NCI-H748 treated with DMSO at 0.1 percent for 48 hours (cell line): ENCODE measurements at places on chromosomes 13 and 19.

DNA sequence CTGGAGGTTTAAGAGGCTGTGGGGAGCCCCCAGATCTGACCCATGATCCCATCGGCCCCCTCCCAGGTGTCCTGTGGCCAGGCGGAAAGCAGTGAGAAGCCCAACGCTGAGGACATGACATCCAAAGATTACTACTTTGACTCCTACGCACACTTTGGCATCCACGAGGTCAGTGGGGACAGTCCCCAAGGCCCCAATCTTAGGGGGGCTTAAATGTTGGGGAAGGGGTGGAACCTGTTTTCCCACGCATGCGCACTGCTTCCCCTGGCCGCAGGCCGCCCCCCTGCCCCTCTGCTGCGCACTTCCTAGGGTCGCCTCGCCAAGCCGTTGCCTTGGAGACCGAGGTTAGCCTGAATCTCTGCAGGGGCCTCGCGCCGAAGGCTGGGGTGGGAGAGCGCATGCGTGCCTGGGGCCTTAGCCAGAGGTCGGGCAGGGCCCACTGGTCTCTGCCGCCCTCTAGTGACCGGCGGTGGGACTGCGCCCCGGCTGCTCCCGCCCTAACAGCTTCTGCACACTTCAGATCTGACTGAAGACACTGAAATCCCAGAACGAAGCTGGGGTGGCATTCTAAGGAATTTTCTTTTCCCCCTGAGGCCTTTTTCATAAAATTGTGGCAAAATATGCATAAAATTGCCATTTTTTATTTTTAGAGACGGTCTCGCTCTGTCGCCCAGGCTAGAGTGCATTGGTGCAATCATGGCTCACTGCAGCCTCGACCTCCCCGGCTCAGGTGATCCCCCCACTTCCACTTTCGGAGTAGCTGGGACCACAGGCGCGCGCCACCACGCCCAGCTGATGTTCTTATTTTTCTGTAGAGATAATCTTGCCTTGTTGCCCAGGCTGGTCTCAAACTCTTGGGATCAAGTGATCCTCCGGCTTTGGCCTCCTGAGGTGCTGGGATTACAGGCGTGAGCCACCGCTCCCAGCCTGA, 3.6 kb downstream of the PRMT1 start:
- peak; percentile 91 for DNase-seq

- DNase-seq, result no peak
Measured at GRCh38 chr19:42113641-42114348, 18.5 kb downstream of the POU2F2 start.

GRCh38 chr19:28314756-28315155, 898.2 kb downstream of the UQCRFS1 start:
- DNase-seq, result no peak

DNA sequence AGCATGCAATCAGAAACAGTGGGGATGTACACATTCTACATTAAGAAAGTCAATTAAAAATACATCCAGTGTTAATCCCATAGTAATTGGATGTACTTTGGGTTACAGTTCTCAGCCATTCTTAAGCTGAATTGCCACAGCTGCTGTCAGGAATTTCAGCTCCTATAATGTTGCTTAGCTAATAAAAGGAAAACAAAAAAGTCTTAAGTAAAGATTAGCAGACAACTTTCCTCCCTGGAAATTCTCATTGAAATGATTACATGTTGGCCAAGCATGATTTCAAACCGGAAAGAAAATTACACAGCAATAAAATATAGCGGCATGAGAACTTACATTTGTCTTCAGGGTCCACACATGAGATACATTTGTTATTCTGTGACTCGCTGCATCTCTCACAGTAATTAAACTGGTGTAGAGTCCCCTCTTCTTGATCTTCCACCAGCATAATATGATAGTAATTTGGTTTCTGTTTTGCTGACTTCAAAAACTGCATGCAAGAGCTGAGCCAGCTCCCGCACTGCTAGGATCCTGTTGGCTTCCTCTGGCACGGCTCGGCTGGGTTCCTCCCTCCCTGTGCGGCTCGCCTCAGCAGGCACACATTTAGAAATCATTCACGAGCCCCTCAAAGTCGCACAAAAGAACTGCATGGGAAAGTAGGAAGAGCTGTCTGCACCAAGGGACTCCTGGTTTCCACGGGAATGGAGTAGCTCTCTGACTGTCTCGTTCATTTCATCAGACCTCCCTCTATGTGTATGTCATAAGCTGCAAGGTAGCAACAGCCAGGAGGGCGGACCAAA, at the start of gene HTR2A:
Gene HTR2A, minus strand, starts transcription at position 713 of the 797 bp plus-strand sequence. CDS start 1,147 bp downstream, outside the sequence.
- DNase-seq, result no peak

- no peak for DNase-seq
Measured at GRCh38 chr19:35908973-35909683, 1.0 kb upstream of the TYROBP start.

DNA sequence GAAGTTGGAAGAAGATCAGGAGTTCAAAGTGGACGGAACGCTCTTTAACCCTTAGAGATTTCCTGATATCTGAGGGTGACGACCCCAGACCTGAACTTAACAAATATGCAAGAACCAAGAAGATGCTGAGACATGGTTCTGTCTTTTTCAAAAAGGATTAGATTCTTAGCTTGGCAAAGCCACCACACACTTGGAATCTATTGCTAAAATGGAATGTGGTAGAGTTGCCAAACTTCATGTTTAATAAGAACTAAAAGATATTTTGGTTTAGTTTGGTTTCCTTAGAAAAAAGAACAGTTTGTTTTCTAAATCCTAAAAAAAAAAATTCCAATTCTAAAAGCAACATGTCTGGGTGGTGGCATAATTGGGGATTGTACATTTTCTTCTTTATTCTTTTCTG, 29.5 kb downstream of the UNC13A start:
- DNase-seq, result no peak

DNA sequence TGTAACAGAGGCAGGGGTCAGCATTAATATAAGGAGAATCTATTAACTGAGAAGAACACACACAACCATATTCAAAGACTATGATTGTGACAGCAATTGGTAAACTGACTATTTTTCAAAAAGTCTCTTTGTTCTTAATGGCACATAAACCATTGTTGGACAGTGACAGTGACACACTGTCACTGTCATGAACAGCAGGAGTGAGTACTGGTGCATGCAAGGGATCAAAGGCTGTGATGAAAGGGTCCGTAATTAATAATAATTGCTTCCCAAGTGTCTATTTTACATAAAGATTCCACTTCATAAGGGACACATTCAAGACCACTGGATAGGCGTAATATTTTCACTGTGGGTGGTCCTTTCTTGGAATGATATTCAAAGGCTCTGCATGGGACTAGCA, 50.7 kb downstream of the LHFPL6 start:
- peak; percentile 36 for DNase-seq

- DNase-seq, result no peak
Measured at GRCh38 chr19:19418555-19419260, 13.2 kb downstream of the GATAD2A start.

- no peak for DNase-seq
Measured at GRCh38 chr19:6484230-6484629, 2.6 kb upstream of the DENND1C start.

DNA sequence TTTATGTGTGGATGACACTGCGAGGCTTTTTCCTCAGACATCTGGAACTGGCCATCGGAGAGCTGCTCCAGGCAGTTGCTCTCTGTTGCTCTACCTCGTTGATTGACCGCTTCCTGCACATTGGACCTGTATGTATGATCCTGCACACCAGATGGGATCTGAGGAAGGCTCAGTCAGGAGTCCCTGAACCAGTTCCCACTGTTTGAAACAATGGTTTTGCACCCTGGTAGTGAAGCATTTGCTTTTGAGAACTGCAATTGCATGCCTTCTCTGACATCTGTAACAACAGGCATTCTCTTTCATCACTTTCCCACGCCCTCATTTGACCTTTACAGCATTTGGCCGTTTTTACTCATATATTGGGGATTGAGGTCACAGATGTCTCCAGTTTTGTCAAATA, 61.1 kb upstream of the NPAS1 start:
- DNase-seq, result no peak

- peak; percentile 48 for DNase-seq
Measured at GRCh38 chr19:47765523-47766358, 12.8 kb upstream of the SELENOW start.
